ENCODE measurements at places on chromosomes 5 and 9.
A peak's percentile ranks its signal among the peaks of the same experiment; 100 is the strongest.

DNA sequence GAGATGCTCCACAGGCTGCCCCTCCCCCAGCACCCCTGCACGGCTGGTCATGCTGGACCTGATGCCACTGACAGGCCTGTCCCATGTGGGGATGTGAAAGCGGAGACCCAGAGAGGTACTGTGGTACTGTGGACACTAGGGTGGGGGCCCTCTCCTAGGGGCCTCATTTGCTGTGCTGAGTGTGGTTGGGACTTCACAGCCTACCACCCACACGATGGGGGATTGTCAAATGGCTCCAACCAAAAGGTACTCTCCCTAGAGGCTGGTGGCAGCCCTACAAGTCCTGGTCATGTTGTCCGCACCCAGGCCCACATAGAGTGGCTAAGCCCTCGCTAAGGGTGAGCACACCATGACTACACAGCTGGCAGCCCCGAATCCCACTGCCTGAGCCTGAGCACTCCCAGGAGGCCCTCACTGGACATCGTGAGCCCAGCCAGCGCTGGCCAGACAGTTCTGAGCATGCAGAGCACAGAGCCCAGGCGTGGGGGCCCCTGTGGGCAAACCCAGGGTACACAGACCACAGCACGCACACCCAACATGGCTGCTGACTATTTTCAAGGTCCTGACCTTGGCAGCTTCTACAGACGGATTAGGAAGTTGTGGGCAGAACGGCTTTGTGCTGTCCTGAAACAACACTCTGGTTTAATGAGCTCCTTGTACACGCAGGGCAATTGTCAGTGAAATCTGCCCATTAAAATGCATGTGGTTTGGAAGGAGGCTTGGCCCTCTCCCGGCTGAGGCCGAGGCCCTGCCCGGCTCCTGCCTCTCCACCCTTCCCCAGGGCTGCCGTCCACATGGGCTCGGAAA is 214.1 kb downstream of the HSPA4 start:
- DNase-seq: no peak

DNA sequence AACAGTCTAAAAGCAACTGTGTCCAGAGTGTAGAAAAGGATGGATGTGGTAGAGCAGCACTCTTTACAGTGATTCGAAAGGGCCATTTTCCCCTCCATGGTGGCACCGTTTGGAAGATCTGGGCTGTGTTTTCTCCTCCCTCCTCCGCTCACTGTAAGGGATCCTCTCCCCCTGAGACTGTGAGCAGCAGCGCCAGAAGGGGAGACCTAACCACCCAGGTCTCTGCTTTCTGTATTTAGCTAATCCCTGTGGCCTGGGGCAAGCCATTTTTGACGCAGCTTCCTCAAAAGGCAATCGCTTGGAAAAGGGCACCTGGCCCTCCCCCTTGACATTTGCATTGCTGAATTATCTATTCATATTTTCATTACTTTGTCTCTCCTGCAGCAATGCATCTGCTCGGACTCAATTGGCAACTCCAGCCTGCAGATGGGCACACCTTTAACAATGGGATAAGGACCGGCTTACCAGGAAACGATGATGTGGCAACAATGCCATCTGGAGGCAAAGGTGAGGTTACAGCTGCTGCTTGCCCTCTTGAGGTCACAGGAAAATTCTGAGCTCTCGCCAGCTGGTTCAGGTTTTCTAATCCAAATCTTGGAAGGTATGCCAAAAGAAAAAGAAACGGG is 244.3 kb upstream of the WWC1 start:
- peak; percentile 18 for DNase-seq

DNA sequence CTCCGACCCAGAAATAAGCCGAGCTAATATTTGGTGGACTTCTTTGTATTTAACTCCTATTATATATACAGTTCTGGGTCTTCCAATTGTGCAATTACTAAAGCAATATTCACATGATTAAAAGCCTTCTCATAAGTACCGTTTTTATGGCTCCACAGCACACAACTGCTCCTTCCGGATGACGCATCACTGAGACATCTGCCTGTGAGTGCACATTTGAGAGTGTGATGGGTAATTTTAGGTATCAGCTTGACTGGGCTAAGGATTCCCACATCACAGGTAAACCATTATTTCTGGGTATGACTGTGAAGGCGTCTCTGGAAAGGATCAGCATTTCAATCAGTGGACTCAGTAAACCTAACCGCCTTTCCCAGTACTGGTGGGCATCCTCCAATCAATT is 77.5 kb upstream of the SYK start:
- DNase-seq: no peak

GRCh38 chr9:136124976-136125692 is 6.5 kb upstream of the TMEM250 start:
- DNase-seq: no peak

DNA sequence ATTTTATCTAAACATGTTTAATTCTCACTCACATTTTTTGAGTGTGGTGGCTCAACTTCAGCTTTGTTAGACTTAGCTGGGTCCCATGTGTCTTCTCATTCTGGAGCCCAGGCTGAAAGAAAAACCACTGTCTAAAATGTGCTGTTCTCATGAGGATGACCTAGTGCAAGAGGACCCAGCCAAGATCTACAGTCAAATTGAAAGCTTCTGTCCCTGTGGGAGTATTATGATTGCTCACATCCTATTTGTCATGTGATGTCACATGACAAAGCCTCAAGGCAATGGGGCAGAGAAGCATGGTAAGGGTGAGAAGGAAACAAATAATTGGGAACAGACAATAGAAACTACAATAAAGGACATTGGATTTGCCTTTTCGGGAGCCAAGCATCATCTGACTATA is 113.4 kb upstream of the ASTN2 start:
- DNase-seq: no peak

DNA sequence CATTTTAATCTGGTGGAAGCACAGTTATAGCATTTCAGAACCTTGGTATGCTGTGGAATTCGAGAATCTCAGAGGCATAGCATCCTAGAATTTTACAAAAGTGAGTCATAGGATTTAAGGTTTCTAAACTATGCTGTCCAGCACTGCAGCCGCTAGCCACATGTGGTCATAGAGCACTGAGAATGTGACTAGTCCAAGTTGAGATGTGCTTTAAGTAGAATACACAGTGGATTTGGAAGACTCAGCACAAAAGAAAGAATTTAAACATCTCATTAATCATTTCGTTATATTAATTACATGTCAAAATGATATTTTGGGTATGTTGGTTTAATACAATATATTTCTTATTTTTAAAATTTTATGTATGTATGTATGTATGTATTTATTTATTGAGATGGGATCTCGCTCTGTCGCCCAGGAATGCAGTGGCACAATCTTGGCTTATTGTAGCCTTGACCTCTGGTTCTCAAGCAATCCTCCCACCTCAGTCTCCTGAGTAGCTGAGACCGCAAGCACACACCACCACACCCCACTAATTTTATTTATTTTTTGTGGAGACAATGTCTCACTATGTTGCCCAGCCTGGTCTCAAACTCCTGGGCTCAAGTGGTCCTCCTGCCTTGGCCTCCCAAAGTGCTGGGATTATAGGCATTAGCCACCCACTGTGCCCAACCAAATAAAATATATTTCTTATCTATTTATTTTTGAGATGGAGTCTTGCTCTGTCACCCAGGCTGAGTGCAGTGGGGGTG is 20.4 kb upstream of the RPS14 start:
- DNase-seq: peak; percentile 98

GRCh38 chr9:88106492-88106891 is 31.8 kb downstream of the SPATA31C2 start:
- DNase-seq: peak; percentile 40

- peak; percentile 59 for DNase-seq
These were observed 28.2 kb downstream of the MTRR start for GRCh38 chr5:7897014-7897600.

GRCh38 chr5:157253547-157253946 is 12.4 kb upstream of the CYFIP2 start:
- peak; percentile 40 for DNase-seq

DNA sequence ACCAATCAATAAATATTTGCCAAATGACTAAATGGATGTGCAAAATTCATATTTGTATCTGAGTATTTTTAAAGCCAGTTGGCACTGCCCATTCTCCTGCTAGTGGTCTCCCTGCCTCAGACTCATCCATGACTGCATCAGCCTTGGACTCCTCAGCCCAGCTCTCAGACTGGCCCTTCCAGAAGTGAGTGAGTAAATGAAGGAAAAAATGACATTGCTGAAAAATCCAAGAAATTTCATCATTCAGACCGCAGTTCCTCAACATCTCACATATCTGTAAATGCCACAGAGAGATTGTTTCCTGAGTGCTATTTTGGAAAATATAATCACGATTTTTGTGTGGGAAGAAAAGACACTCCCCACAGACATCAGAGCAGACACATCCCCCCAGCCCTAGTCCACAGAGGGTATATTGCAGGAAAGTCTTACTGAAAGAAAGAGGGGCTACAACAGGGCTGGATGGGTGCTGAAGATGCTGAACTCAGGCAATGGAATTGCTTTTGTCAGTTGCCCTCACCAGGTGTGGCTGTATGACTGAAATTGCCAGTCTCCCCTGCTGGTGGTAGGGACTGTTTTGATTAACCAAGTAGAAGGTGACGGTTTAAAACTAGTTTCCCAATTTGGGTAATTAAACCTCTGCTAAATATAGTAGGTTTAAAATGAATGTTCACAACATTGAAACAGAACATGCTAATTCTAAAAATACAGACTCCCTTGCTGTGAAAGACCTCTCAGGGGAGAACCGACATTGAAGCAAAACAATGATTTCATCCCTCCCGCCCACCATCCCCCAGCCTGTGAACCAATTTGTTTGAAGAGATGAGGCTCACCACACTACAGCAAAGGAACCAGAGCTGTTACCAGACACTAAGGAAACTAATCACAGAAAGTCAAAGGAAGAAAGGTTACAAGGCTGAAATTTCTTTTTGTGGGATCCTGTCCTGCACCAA is 158.8 kb downstream of the DEPDC1B start:
- DNase-seq: no peak

GRCh38 chr5:176364765-176365350 is 429 bp upstream of the ARL10 start:
- DNase-seq: no peak

All from HFFc6 (cell line).